ENCODE measurements at places on chromosomes 1 and 21.

DNA sequence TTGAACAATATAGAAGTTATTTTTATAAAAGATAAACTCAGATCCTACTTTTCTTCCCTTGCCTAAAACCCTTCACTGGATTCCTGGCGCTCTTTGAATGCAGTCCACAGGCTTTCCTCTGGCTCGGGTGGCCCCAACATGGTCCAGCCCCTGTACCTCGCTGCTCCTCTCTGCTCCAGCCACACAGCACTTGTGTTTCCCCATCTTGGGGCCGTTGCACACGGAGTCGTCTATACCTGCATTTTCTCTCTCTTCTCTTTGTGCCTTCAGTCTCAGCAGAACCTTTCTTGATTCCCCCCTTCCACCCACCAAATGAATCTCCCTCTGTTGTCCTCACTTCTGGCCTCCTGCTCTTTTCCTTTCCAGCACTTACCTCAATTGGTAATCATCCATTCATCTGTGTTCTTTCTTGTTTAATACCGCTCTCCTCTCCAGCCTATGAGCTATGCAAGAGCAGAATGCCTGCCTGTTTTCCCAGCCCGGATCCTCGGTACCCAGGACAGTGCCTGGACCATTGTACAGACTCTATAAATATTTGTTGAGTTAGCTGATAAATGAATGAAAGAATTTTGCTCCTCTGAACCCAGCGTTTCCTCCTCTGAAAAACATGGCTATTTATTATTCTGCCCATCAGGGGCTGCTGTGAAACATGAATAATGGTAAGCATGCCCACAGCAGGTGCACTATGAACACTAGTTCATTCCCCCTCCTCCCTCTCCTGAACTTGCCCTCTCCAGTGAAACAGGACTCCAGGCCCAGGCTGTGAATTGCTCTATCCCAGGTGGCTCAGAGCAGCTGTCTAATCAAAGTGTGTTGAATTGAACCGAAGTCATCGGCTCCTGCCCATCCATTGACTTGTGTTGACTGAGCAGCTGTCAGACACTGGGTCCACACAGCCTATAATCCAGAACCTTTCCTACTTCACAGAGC is 266.9 kb downstream of the PTPRU start:
- DNase-seq: no peak

DNA sequence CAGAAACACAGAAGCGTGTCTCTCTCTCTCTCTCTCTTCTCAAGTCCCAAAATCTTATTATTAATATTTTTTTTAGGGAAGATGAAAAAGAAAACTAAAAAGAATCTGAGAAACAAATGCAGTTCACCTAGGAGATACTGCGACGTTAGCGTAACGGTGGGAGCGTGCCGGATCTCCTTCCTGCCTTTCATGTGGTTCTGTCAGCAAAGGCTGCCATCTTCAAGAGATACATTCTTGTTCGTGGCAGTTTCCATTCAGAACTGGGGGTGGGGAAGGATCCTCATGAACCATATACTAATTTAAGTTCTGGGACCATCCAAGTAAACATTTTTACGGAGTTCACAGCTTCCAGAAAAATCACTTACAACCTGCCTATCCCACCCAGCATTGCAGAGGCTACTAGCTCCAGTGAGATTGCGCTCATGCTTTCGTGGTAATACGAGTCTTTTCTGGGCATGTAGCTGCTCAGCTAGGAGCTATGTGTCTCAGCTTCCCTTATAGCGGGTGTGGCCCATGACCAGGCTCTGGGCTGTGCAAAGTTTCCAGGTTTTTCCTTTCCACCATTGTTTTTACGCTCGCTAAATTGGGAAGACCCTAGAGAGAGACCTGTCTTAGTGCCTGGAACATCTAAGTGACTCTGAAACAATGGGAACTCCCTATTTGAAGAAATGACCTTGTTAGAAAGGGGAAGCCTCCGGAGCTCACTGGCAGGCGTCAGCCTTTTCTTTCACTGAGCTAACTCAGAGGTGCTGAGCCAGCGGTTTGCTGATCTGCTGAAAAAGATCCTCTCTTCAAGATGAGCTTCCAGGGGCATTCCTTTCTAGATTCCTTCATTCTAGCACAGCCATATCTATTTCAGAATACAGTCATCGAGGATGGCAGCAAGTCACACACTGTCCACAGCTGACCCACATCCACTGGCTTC is 17.3 kb downstream of the SLAMF1 start:
- no peak for DNase-seq

GRCh38 chr1:227922501-227923352 is 25.0 kb downstream of the WNT9A start:
- DNase-seq: no peak

- DNase-seq: no peak
Observed at GRCh38 chr1:166184897-166185296, 18.1 kb upstream of the FAM78B start.

DNA sequence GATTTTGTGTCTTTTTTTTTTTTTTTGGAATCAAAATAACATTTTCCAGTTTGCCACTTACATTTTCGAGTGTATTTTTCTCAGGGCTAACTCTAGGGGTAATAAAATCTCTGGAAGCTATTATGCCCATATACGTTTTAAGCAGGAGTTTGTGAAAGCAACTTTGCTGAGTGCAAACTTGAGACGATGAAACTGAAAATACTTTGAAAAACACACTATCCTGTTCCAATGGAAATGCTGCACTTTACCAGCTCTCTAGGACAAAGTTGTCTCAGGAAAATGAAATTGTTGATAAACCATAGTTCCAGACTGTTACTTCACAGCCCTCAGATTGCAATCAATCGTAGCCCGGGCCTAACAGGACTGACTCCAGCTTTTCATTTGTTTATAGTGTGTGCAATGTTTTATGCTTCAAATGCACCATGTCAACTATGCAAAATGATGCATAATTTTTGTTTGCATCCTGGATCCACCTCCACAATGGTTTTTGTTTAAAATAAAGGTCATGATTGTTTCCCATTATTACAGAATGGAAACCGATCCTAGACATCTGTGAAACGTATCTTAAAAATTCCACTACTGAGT is 220.6 kb upstream of the PKN2 start:
- no peak for DNase-seq
